ENCODE measurements at places on chromosomes 5 and 9. TPM values are rescaled to one million over a fixed set of nuclear protein-coding genes. Genes with fewer than 3 reads are reported as not detected.

The IL3 gene
- not detected for total RNA-seq

The SPEF2 gene
- 17.0 TPM for total RNA-seq

The FSTL4 gene
- not detected for total RNA-seq

The ROR2 gene
- total RNA-seq = 7.7 TPM

The CD274 gene
- total RNA-seq = 0.65 TPM

The GFI1B gene
- total RNA-seq = not detected

The KIF12 gene
- not detected for total RNA-seq

The ARL10 gene
- 9.1 TPM for total RNA-seq

The NR5A1 gene
- not detected for total RNA-seq

The PCDHA1 gene
- 0.11 TPM for total RNA-seq

The LCN2 gene
- not detected for total RNA-seq

The AFAP1L1 gene
- 1.8 TPM for total RNA-seq
